ENCODE measurements at places on chromosomes 6 and 20. TPM values are rescaled to one million over a fixed set of nuclear protein-coding genes. Genes with fewer than 3 reads are reported as not detected.
A peak's percentile ranks its signal among the peaks of the same experiment; 100 is the strongest.

Gene GLP1R
- not detected for total RNA-seq

Gene RBPJL
- not detected for total RNA-seq

Gene TRDN
- total RNA-seq, result not detected

Gene TNF
- not detected for total RNA-seq

Gene THBD
- total RNA-seq, result 76.9 TPM

Gene SAPCD1
- total RNA-seq, result not detected

Gene TCP11
- not detected for total RNA-seq

Gene HLA-G
- not detected for total RNA-seq

Gene OR2H1
- total RNA-seq, result not detected

Gene SYNDIG1
- 3.2 TPM for total RNA-seq

Gene RIMS4
- total RNA-seq, result 6.4 TPM

Gene LMBRD1
- total RNA-seq, result 36.6 TPM

GRCh38 chr6:132259070-132259469 is 142.2 kb downstream of the MOXD1 start:
- H3K4me1 ChIP-seq, result no peaks in the 10 kb centered on the region
- H3K27me3 ChIP-seq, result no peaks in the 10 kb centered on the region
- no peak overlapping the region for H3K4me3 ChIP-seq
- H3K36me3 ChIP-seq, result no peaks in the 10 kb centered on the region

- H3K4me1 ChIP-seq, result no peaks in the 10 kb centered on the region
- no peaks in the 10 kb centered on the region for H3K27me3 ChIP-seq
- H3K4me3 ChIP-seq, result no peak overlapping the region
- DNase-seq, result no peak
- no peak overlapping the region for H3K27ac ChIP-seq
- no peaks in the 10 kb centered on the region for H3K36me3 ChIP-seq
These were observed 359.6 kb downstream of the LAMA2 start for GRCh38 chr6:129242546-129242945.

DNA sequence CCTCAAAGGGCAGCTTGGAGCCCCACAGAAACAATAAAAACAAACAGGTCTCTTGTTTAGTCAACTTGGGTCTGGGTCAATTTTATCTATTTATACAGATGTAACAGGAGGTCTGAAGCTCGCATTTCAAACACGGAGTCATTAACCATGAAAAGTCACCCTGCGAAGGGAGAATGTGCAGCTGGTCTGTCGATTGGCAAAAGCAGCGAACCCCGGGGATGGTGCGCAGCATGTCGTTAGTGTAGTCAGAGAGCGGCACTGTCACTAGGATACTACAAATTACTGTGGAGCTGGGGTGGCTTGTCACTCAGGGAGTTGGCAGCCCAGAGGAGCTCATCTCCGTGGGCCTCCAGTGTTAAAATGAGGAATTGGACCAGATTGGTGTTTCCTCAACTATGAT is 190.4 kb upstream of the ARG1 start:
- H3K4me1 ChIP-seq, result no peaks in the 10 kb centered on the region
- H3K4me3 ChIP-seq, result no peak overlapping the region
- no peak for DNase-seq
- H3K27me3 ChIP-seq, result no peaks in the 10 kb centered on the region

DNA sequence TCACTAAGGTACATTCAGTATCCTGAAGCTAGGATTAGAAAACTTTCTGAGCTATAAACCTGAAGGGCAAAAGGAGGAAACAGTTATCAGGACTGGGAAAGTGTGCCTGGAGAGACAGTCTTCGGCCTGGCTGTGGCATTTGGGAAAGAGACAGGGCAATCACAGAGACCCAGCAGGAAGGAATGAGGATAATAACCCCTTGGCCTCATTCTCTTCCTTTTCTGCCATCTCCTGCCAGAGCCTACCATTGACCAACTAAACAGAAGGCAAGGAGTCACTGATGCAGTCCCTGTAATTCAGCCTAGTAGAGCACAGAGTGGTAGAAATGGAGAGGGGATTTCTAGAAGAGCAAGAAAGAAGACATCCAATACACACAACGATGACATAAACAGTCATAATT is 359.4 kb downstream of the HDGFL1 start:
- H3K27me3 ChIP-seq, result no peaks in the 10 kb centered on the region
- H3K36me3 ChIP-seq, result no peaks in the 10 kb centered on the region
- H3K4me1 ChIP-seq, result no peaks in the 10 kb centered on the region
- no peak overlapping the region for H3K4me3 ChIP-seq
- H3K27ac ChIP-seq, result no peak overlapping the region

GRCh38 chr6:165184192-165184979 is 125.0 kb downstream of the C6orf118 start:
- DNase-seq, result no peak
- H3K27ac ChIP-seq, result no peak overlapping the region
- H3K36me3 ChIP-seq, result no peaks in the 10 kb centered on the region
- H3K27me3 ChIP-seq, result no peaks in the 10 kb centered on the region
- no peak overlapping the region for H3K4me3 ChIP-seq

GRCh38 chr6:32151863-32152768 is at the start of gene PRRT1:
Gene PRRT1, minus strand, starts transcription at chr6:32151939. Its CDS starts 112 bp downstream, at chr6:32151827.
- no peak for DNase-seq
- no peaks in the 10 kb centered on the region for H3K27me3 ChIP-seq
- H3K36me3 ChIP-seq, result peaks cover 23% of the 10 kb centered on the region
- H3K4me1 ChIP-seq, result peaks cover 49% of the 10 kb centered on the region
- peak within 1 kb of the TSS; percentile 88 for H3K4me3 ChIP-seq

GRCh38 chr20:64219202-64219601 is 36.3 kb upstream of the PCMTD2 start:
- H3K36me3 ChIP-seq, result no peaks in the 10 kb centered on the region
- no peak for DNase-seq
- peaks cover 10% of the 10 kb centered on the region for H3K4me1 ChIP-seq
- H3K27me3 ChIP-seq, result no peaks in the 10 kb centered on the region
- H3K27ac ChIP-seq, result no peak overlapping the region

DNA sequence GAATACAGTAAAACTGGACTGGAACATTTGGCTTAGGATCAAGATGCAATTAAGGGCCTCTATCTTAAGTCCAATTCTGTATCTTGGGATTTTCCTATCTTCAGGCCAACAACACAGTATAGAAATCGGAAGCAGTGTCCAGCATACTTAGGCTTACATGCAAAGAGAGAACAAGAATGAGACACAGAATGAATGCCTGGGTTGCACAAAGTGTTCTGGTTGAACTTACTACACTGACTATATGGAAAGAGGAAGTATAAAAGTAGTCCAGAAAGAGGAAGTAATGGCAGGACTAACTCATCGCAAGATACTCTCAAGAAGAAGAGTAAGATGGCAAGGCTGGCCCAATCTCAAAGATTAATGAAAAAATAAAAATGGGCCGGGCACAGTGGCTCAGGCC is 87.6 kb downstream of the BTBD9 start:
- no peaks in the 10 kb centered on the region for H3K4me1 ChIP-seq
- H3K27me3 ChIP-seq, result no peaks in the 10 kb centered on the region
- H3K4me3 ChIP-seq, result no peak overlapping the region

- no peak for DNase-seq
- no peak overlapping the region for H3K27ac ChIP-seq
These were observed 7.0 kb upstream of the LRP11 start for GRCh38 chr6:149871182-149871581.

DNA sequence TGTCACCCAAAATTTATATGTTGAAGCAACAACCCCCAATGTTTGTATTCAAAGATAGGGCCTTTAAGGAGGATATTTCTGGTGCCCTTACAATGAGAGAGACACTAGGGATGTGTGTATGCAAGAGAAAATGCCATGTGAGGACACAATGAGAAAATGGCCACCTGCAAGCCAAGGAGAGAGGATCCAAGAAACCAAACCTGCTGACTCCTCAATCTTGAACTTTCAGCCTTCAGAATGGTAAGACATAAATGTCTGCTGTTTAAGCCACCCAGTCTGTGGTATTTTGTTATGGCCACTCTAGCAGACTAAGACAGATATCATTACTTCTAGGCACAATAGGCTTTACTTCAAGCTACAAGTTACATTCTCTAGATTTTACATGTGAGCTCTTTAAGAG is 1145.1 kb upstream of the MAP3K7 start:
- H3K27me3 ChIP-seq, result no peaks in the 10 kb centered on the region
- H3K4me3 ChIP-seq, result no peak overlapping the region
- DNase-seq, result no peak
- H3K36me3 ChIP-seq, result no peaks in the 10 kb centered on the region
